ENCODE measurements at places on chromosomes 2 and 18.

DNA sequence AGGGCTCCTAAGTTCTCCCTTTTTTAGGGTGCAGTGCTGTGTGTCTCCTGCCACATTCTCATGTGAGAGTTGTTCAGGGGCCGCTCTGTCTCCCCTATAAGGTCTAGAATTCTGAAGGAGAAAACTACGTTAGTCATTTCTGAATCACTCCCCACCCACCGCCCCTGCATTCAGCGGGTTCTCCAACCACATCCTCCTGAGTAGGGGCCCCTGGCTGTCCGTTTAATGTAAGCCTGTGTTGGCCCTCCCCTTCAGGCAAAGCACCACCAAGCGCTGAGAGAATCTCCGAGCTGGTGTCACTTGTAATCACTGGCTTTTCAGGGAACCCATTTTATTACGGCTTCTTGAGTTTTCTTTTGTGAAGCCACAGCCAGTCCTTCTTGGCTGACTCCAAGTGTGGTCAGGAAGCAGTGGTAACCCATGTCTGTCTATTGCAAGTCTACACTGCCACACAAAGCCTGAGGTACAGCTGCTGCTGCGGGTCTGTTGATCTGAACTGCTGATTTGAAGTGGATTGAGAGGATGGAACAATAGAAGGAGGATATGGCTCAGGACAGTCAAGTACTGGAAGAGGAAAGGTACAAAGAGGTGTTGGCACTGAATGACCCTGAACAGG, 16.9 kb downstream of the LCT start:
- no peak for DNase-seq

- DNase-seq, result no peak
Observed at GRCh38 chr2:147214914-147215313, 629.9 kb upstream of the ACVR2A start.

DNA sequence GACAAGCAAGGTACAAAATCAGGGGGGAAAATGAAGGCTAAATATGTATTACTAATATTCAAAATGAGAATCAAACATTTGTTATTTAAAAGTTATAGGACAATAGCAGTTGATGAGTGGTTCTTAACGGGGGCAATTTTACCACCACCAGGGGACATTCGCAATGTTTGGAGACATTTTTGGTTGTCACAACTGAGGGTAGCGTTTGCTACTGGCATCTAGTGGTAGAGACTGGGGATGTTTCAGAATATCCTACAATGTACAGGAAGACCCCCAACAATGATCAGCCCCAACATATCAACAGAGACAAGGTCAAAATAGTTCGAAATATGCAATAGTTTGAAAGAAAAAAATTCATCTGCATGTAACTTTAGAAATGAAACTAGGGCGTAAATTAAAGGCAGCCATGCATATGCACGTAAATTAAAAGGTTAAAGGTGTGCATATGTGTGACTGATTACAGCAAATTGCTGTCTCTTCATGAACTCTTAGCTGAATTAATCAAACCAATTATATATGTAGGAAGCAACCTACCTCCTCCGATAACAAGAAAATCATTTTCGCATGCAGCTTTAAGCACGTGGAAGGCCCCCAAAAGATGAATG, 61.2 kb upstream of the CUL3 start:
- DNase-seq, result no peak

GRCh38 chr2:39547811-39548719, 111.0 kb upstream of the MAP4K3 start:
- no peak for DNase-seq

GRCh38 chr18:61727241-61728193, 165.3 kb downstream of the RNF152 start:
- DNase-seq, result no peak

- DNase-seq, result no peak
Observed at GRCh38 chr2:212494418-212495020, 44.1 kb downstream of the ERBB4 start.

DNA sequence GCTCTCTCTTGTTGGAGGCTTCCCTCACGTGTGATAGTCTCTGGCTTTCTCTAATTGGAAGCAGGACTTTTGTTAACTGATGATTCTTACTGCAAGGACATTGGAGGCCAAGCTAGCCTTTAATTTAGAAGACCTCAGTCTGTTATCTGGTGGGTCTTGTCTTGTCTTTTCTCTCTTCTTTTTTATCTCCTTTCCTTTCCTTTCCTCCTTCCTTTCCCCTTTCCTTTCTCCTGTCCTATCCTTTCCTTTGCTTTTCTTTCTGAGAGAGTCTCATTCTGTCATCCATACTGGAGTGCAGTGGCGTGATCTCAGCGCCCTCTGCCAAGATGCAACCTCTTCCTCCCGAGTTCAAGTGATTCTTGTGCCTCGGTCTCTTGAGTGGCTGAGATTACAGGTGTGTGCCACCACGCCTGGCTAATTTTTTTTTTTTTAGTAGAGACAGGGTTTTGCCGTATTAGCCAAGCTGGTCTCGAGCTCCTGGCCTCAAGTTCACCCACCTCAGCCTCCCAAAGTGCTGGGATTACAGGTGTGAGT, 18.1 kb downstream of the CCNYL1 start:
- no peak for DNase-seq

DNA sequence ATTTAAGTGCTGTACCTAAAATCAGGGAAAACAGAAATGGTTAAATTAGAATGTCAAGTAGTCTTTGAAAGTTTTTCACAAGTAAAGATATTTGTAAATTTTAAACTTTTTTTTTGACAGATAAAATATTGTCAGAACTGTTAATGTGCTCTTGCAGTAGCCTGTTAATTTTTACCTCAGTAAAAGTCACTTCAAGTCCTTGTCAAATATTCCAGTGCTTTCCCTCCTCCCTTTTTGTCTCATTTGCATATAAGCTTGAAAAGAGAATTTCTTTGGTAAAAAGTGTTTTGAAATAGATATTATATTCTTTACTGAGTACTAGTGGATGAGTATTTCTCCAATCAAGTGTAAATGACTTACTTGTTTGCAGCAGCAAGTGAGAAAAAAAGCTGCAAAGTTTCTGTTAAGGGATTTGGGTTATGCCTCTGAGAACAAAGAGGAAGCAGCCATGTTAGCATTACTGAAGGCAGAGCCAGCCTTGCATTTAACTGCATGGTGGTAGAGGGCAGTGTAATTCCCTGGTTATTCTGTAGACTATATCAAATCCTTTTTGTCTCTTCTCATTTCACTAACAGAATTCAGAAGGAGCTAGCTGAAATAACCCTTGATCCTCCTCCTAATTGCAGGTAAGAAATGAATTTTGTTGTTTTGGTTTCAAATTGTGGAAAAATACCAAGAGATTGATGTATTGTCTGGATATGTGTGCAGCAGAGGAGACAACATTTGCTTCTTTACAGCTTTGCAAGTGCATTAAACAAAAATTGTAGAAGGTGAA, 3.2 kb downstream of the UBE2E3 start:
- no peak for DNase-seq

- DNase-seq, result no peak
Observed at GRCh38 chr2:3738454-3738853, 35.1 kb downstream of the DCDC2C start.

DNA sequence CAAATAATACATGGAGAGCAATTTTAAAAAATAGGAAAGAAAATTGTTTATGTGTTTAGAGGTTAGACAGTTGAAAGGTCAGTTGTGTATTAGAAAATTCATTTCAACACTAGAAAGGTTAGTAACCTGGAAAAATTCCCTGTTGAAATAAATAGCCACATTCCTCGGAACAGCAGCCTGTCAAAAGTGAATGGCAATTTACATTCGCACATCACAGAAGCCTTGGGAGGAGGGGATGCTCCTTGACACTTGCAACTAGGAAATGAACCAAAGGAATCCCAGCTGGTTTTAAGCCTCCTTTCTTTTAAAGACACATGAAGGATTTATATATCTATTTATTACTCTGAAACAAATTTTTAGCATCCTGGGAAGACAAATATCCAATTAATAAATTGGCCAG, 653.5 kb upstream of the LRRTM4 start:
- no peak for DNase-seq

DNA sequence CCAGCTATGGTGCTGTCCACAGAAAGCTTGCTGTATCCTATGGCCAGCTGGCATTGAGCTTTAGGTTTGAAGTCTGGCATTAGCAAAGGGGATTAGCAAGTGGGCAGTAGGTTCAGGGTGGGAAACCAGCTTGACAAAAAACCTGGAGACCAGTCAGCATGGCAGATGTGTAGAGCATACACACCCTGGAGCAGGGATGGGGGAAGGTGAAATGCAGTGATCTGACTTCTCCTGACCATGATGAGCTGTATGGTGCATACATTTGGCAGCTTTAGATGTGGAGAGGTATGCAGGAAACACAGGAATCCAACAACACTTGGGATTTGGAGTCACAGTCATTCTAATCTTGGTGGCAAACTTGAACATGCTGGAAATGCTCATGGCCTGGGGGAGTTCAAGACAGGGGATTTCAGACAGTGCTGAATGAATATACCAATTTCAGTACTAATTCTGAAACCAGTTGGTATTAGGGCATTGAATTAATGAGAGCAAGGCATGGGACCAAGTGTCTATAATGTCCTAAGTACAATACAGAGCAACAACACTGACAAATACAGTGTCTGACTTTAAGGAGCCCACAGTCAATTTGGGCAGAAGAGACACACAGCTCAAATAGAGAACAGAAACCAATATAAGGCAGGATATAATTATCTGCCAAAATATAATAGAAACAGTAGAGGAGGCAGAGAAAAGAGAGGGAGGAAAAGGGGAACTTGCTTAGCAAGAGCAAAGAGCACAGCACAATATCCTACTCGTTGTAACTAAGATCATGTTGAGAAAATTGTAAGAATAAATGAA, 11.8 kb downstream of the ARHGAP15 start:
- no peak for DNase-seq

DNA sequence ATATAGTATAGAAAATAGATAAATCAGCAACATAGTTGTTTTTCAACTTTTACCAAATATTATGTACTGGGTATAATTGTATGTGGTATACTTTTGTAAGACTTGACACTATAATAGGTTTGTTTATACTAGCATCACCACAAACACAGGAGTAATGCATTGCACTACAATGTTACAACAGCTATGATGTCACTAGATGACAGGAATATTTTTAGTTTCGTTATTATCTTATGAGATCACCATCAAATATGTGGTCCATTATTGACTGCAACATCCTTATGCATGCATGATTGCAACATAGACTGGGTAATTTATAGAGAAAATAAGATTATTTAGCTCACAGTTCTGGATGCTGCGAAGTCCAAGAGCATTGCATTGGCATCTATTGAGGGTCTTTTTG, 678.4 kb upstream of the ZNF804A start:
- DNase-seq, result no peak
